ENCODE measurements at places on chromosomes 7 and 10.
A peak's percentile ranks its signal among the peaks of the same experiment; 100 is the strongest.

DNA sequence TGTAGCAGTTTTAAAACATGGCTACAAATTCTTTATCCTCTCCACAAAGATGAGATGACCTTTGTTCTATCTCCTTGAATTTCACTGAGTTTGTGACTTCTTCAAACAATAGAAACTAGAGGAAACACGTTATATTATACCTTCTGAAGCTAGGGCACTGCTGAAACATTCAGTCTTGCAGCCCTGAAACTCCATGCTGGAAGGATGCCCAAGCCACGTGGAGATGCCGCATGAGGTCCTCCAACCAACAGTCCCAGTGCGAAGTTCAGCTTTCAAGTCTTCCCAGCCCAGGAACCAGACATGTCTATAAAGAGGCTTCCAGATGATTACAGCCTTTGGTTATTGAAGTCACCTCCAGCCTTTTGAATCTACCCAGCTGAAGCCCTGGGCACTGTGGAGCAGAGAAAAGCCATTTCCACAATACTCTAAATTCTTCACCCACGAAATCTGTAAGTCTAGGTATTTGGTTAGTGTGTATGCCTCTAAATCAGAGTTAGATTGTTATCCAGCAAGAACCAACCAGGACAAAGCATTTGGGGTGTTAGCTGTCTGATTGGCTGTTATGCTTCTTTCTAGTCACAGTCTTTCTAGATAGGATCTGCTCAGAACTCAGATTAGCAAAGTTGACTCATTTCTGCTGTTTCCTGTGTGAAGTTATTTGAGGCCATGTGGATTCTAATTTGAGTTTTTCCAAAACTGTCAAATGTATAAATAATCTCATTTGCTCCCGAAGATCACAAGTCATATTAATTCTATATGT is 186.5 kb upstream of the TMEM72 start:
- no peak for DNase-seq

DNA sequence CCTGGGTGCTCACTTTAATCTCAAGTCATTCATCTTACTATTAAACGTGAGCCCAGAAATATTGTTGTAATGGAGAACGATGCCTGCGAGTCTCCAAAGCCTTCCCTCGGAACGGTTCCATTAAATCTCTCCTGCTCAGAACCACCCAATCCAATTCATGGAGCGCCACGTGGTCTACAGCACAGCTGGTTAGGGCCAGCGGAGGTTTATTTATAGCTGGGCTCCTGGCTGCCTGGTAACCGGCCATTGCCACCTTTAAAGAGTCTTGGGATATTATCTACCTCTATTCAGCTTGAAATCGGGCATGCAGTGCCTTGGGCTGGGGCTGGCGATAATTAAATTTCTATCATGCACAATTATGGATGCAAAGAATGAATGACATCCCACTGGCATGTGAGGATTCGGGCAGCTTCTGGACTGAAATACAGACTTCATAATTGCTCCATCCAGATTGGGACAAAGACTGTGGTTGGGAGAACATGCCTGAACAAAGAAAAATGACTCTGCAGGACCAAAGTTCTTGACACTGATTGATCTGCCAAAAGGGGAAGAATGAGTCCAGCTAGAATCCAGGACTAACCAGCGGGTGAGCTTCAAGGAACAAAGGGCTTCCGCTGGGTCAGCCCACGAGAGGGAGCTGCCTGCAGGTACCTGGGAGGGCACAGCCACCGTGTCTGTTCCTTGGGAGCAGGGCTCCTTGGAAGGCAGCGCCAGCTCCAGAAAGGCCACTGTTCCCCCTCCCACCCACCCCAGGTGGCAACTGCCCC is 7.3 kb downstream of the FAM20C start:
- no peak for DNase-seq

DNA sequence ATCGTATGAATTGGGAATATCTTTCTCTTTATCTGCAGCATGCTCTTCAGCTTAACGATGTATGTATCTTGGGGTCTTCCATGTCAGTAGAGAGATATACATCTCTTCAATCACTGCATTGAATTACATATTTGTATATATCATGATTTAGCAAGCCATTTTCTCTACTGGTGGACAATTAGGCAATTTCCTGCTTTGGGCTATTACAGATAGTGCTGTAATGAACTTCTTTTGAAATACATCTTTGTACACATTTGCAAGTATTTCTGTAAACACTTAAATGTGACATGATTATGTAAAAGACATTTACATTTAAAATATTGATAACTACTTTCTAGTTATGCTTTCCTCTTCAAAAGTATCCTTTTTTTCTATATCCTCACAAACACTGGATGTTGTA is 199.0 kb downstream of the PPP1R9A start:
- DNase-seq = no peak

- no peak for DNase-seq
Measured at GRCh38 chr7:3003936-3004335, 39.7 kb downstream of the CARD11 start.

DNA sequence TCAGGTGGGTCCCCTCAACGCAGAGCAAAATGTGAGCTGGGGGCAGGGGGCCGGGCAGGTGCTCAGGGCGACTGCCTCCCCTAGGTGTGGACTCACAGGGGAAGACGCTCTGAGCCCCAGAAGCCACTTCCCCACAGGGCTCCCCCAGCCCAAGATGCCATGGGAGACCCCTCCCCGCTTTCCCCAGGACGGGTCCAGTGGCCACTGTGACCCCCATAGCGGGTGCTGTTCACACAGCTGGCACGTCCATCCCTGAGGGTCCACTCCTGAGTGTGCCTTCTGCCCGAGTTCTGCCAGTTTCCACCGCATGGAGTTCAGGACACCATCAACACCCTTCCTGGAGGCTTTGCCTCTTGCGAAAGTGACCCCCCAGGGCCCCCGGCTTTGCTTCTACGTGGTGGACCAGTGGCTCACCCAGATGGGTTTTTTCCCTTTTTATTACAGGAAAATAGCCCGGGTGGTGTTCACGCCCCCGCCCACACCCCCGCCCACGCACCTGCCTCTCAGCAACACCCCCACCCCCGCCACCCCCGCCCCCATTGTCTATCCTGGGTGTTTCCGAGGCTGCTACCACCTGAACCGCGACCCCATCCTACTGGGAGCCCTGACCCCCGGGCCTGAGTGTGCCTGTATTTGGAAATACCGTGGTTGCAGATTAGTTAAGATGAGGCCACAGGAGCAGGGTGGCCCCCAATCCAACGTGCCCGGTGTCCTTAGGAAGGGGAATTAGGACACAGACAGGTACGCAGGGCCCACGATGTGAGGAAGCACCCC is 32.0 kb downstream of the ADAP1 start:
- peak; percentile 40 for DNase-seq

DNA sequence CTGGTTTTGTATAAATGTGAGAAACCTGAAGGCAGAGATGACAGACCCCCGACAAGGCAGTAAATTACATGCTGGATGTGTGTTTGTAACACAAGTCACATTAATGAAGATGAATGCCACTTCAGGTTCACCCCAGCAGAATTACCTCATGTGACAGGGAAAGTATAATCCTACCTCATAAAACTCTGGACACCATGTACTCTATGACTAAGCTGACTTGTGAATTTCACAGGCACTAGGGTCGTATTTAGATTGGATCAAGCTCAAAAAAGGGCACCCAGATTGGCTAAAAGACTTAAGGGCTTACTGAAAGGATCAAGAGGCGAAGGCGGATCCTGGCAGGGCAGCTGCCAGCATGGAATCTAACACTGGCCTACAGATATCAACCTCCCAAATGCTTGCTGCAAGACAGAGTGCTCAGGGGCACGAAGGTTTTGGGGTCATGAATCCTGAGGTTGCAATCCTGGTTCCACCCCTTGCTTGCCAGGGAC is 161.4 kb downstream of the PIP4K2A start:
- DNase-seq = no peak

- no peak for DNase-seq
Measured at GRCh38 chr10:95522117-95522516, 39.1 kb downstream of the SORBS1 start.

DNA sequence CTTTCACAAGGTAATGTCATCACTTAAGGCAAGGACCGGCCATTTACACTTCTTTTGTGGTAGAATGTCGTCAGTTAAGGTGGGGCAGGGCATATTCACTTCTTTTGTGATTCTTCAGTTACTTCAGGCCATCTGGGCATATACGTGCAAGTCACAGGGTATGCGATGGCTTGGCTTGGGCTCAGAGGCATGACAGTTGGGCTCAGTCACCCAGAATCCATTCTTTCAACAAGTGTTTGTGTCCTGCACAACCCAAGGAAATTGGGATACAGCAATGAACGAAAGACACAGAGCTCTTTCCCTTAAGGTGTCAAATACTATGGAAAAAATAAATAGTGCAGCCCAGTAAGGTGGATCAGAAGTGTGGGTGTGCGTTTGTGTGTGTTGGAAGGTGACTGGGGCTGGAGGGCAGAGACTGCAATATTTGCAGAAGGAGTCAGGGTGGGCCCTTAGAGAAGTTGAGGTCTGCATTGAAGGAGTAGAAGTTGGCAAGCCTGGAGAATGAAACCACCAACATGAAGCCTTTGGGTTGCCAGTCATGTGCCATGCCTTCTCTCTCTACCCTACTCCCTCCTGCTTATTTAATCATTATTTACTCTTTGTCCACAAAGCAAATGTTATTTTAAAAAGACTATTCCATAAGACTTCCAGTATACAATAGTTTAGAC is 222.8 kb upstream of the PRKCQ start:
- no peak for DNase-seq

- DNase-seq = no peak
Measured at GRCh38 chr7:45293295-45293942, 135.8 kb downstream of the RAMP3 start.
